GM19239 (cell line): ENCODE measurements at places on chromosomes 13 and 19.

- DNase-seq, result no peak
Observed at GRCh38 chr19:2768365-2769132, 14.5 kb downstream of the SGTA start.

DNA sequence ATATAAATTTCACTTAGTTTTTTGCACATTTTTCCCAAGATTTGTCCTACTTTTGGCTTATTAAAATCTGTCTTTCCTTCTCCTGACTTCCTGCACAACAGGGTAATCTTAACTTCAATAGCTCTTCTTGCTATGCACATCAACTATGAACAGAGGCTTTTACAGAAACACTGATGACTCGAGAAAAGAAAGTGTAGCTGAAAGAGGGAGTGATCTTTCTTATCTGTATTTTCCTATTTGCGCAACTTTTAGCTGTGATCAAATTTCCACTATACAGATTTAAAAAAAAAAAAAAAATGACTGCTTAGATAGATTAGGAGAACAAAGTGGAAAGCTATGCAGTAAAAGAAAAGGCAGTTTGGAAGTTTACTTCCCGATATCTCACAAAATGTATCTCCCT is 406.9 kb downstream of the LIG4 start:
- DNase-seq, result no peak

- DNase-seq, result no peak
Observed at GRCh38 chr19:48702701-48703100, 6.9 kb downstream of the FUT2 start.

- no peak for DNase-seq
Observed at GRCh38 chr13:47310401-47310800, 413.5 kb upstream of the HTR2A start.

GRCh38 chr19:18809149-18809868 is 18.2 kb upstream of the COMP start:
- no peak for DNase-seq

GRCh38 chr19:29503140-29503758 is 22.5 kb upstream of the VSTM2B start:
- DNase-seq, result no peak

DNA sequence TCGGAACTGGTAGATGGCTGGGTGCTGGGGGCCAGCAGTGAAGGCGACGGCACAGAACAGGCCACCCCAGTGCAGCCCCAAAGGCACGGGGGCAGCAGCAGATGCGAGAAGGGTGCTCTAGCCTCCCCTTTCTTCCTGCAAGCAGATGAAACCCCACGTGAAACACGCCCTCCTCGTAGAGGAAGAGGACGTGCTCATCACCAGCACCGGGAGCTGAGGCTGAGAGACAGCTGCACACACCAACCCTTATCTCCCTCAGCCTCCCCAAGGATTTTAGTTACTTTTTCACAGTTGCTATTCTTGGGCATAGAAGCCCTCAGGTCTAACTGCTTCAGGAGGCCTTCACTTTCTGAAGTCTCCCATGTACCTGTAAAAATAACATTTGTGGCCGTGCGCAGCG is 11.9 kb downstream of the ZNF787 start:
- no peak for DNase-seq

DNA sequence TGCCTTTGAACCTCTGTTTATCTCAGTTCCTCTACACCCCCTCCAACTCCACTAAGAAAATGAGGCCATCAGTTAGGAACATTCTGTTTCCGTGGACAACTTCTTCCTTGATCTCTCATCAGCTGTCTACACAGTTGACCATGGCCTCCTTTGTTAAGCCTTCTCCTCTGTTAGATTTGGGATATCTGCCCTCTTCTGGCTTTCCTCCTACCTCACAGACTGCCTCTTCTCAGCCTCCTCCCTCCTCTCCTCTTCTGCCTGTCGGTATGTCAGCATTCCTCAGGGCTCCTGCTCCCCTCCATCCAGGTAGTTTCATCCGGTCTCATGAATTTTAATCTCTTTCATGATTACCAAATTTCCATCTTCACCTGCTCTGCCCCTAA is 454.9 kb downstream of the FOXO1 start:
- no peak for DNase-seq

DNA sequence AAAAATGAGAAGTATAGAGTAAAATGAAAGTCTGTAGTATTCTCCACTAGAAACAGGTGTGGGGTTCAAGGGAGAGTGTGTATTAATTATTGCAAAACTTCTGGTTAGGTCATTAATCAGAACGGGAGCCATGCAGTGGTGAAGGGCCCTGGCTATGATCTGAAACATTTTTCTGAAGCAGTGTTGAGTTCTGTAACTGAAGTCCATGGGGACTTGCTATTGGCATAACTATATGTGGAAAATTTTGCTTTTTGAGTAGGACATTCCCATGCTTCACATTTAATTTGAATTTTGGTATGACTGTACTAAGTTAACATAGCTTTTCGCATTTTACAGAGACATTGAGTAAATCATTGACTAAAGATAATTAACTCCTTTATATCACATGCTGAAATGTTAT is 67.5 kb downstream of the LRCH1 start:
- DNase-seq, result no peak

DNA sequence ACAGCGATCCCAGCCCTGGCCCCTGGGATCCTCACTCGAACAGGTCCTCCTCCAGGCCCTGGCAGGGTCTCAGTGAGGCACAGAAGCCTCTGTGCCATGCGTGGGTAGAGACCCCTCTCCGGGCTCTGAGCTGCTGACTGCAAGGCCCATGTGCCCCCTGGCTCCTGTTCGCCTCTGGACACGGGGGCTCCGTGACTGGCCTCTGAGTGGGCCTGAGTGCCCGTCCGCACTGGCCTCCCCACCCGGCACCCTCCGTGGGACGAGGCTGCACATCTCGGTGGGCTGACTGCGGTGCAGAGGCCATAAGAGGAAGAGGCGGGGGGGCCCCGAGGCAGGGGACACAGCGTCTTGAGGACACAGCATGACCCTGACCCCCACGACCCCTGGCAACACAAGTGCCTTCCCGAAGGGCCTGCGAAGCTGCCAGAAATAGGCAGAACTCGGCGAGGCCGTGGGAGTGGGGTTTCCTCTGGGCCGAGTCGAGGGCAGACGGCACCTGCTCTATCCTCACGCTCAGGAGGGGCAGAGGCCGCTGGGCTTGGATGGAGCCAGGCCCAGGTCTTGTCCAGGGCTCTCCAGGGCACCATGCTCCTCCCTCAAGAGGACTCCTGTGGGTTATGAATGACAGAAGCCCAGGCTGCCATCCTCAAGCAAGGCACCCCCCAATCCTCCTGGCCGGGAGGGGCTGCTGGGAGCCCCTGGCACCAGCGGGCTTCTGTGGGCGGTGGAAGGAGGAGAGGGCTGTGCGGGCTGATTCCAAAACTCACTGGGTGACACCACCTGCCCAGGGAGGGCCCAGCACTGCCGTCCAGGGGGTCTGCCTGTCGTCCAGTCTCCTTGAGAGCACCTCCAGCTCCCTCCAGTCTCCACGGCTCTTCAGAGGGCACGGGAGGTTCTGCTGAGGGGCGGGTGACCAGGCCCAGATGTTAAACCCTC is 52.6 kb downstream of the RASA3 start:
- no peak for DNase-seq

DNA sequence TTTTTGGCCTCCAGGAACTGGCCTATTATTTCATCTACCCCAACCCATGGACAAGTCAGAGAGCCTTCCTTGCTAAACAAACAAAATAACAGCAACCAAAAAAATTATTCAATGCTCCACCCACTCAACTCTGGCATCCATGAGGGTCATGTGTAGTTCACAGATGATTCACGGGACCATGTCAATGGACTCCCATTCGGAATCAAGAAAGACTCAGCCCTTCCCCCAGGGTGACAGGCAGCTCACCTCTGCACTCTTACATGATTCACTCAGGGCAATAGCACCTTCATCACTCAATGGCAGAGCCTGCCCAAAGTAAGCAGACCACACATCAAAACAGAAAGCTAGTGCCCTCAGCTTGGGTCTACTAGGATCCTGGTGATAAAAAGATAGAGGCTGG is 14.3 kb upstream of the SCEL start:
- DNase-seq, result no peak

DNA sequence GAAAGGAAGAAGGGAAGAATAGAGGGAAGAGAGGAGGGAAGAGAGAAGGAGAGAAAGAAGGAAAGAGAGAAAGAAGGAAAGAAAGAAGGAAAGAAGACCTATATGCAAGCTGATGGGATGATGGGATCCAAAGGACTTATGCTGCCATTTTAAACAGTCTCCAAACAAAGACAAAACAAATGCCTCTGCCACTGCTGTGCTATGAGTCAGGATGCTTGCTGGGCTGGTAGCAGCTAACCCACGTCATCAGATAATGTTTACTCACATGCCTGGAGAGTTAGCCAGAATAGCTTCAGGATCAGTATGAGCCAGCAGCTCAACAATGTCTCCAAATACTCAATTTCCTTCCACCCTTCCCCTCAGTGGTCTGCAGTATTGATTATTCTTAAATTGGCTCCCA is 12.0 kb upstream of the ZNF274 start:
- DNase-seq, result no peak

- no peak for DNase-seq
Observed at GRCh38 chr13:37040789-37041188, 18.7 kb downstream of the SUPT20H start.

GRCh38 chr13:48594096-48594815 is 59.5 kb upstream of the CYSLTR2 start:
- no peak for DNase-seq

DNA sequence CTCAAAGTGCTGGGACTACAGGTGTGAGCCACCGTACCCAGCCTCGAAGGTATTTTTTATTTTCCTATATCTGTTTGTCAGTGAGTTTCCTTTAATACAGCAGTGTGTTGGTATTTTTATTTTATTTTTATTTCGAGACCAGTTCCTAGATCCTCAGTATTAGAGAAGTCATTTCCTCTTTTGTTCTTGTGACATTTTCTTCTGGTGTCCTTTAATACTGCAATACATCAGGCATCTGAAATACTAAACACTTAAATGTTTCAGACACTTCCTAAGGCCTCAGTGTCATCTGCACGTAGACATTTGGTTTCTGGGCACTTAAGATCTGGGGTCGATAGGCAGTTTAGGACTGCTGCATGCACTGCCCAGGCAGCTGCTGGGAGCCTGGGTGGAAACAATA is 22.5 kb downstream of the GATAD2A start:
- DNase-seq, result no peak

- no peak for DNase-seq
Observed at GRCh38 chr13:110921695-110922094, 6.8 kb upstream of the ANKRD10 start.

GRCh38 chr13:33285420-33286124 is at the start of gene STARD13:
TSS of gene STARD13 (minus strand) at chr13:33285755. CDS start at chr13:33285638, 117 bp downstream.
- DNase-seq, result peak; percentile 10

DNA sequence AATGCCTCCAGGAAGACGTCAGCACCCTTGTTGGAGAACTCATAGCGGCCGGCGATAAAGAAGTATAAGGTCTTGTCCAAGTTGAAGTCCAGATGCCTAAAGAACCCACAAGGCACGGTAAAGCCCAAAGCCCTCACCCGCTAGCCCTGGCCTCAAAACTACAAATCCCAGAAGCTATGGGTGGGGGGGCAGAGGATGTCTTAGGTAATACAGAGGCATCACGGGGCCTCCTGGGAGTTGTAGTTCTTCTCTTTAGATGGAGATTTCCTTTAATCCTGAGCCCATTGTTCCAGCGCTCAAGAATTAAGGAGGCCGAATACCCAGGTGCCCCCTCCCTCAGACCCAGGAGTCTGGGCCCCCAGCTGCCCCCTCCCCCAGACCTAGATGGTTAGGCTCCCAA is 10.8 kb downstream of the GYS1 start:
- no peak for DNase-seq

GRCh38 chr19:13881692-13882418 is 4.9 kb downstream of the NANOS3 start:
- DNase-seq, result no peak

DNA sequence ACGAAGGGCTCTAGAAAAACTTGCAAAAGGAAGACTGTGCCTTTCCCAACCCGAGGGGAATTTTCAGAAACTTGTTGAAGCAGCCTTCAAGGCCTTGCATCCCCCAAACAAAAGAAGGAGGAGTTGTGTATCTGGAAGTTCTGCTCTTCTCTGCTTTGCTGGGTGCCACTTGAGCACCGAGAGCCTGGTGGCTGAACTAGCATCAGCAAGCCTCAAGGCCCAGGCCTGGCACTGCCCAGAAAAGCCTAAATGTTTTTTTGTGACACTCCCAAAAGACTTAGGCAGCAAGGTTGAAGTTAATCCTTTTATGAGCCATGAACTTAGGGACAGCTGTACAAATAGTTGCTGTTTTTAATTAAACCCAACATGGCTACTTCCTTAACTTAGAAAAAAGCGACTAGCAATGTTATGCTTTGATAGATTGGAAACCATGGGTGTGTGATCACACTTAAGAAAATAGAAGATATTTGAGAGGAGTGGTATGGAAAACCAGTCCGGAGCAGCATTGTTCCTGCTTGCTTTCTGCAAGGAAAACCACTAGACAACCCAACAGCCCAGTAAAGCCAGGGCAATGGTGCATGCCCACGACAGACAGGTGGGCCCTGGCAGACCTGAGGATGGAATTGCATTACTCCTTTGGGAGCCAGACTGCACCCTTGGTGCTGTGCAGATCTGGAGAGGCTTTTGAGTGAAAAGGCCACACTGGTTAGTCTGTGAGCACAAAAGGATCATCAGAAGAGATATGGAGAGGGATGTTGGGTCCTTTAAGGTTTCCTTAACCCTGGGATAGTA is 788 bp upstream of the DLEU7 start:
- no peak for DNase-seq

DNA sequence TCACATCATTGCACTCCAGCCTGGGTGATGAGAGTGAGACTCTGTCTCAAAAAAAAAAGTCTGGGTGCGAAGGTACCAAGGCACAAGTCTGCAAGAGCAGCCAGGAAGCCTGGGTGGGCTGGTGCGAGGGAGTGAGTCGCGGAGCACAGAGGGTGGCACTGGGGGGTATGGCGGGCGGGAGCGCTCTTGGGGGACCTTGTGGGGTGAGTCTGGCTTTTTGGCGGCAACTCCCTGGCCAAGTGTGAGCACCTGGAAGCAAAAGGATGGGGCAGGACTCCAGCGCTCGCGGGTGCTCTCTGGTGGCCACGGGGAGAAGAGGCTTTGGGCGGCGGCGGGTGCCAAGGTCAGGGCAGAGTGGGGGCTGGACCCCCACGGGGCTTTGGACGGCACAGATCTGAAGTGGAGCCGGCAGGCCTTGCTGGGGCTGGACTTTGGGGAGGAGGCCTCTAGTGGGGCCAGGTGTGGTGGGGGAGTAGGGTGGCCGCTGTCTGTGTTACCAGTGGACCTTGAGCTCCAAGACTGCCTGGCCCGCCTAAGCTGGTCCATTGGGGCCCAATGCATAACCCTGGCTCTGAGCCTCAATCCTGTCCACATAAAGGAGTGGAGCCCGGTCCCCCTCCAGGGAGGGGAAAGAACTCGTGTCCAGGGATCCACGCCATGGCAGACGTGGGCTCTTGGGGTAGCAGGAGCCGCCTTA is 1.6 kb downstream of the P2RY11 start:
- peak; percentile 66 for DNase-seq

- DNase-seq, result no peak
Observed at GRCh38 chr13:111411919-111412650, 91.6 kb downstream of the TEX29 start.

DNA sequence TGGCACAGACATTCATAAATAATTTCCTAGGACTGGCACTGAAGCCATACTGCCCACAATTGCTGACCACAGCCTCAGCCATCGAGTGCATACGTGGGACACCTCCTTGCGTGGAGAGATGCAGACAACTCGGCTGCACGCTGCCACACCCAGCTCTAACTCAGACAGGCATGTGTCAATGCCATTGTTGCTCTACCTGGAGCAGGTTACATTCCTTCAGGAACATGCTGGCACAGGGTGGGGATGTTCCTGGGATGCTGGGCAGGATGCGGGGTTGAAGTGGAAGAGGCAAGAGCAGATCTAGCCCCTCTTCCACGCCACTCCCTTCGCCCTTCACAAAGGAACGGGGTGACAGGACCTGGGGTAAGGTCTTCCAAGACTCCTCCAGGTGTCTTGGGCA is 24.2 kb upstream of the SLC35E1 start:
- DNase-seq, result no peak

GRCh38 chr19:16673231-16673630 is 12.3 kb downstream of the TMEM38A start:
- DNase-seq, result no peak
